ENCODE measurements at places on chromosomes 3 and 15.

DNA sequence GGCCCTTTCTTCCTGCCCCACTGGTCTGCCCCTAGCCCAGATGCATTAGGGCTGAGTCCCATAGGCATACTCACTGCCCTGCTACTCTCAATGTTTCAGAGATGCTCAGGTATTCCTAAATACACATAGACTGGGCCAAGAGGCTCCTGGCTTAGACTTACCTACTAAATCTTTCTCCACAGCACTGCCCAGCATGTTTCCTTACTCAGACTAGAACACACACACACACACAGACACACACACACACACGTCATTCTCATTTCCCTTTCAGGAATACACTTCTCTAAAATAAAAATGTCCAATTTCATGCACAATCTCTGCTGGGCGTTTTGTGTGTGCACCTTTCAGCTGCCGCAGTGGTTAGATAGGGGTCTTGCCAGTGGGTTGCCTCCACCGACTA, 175.7 kb downstream of the FAM43A start:
- no peak for DNase-seq

DNA sequence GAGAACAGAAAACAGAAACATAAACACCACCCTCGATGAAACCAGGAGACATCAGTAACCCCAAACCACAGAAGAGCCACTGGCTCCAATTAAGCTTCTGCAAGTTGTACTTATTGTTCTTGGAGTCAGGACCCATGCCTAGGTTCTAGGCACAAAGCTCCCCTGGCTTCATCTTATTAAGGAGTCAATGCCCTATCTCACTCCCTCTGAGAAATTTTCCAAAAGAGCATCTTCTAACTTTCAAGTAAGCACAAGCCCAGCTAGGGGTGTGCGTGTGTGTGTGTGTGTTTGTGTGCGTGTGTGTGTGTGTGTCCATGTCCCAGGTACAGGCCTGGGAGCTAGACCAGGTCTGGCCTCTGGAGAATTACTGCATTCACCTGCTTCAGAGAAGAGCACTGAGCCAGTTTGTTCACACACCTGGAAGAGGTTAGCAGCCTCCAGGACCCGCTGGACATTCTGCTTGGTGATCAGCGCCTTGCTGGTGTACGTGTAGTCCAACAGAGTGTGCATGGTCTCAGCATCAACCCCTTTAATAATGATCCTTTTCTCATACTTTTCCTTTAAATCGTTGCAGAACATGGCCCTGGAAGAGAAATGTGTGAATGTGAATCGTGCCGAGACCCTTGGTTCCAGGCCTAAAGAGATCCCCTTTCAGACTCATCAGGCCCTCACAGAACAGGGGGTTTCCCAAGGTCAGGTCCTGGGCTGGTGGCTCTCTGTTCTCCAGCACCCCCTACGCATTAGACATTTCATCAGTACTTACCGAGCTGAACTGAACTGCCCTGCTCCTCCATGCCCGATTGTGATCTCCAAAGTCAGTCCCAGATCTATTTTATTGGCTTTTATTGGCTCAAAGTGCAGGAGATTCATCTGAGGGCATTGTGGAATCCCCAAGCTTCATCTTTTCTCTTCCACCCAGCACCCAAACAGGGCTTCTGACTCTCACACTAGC, 27.8 kb downstream of the KLHL6 start:
- peak; percentile 61 for DNase-seq

DNA sequence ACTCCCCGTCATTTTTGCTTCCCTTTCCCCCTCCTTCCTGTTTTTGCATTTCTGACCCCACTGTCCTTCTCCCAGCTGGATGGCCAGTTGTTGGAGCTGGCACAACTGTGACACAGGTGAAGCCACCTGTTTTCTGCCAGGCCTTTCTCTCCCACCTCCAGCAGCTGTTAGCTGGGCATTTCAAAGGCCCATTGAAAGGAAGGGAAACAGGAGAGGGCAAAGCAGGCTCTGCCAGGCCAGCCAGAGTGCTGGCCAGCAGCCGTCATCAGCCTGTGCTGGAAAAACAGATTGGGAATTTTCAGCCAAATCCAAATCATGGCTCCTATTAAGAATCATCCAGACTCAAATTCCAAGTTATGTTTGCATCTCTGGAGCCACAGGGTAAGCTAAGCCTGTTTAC, 155.2 kb upstream of the C2CD4B start:
- DNase-seq = no peak

GRCh38 chr3:107001635-107002034, 375.6 kb upstream of the CCDC54 start:
- DNase-seq = no peak

DNA sequence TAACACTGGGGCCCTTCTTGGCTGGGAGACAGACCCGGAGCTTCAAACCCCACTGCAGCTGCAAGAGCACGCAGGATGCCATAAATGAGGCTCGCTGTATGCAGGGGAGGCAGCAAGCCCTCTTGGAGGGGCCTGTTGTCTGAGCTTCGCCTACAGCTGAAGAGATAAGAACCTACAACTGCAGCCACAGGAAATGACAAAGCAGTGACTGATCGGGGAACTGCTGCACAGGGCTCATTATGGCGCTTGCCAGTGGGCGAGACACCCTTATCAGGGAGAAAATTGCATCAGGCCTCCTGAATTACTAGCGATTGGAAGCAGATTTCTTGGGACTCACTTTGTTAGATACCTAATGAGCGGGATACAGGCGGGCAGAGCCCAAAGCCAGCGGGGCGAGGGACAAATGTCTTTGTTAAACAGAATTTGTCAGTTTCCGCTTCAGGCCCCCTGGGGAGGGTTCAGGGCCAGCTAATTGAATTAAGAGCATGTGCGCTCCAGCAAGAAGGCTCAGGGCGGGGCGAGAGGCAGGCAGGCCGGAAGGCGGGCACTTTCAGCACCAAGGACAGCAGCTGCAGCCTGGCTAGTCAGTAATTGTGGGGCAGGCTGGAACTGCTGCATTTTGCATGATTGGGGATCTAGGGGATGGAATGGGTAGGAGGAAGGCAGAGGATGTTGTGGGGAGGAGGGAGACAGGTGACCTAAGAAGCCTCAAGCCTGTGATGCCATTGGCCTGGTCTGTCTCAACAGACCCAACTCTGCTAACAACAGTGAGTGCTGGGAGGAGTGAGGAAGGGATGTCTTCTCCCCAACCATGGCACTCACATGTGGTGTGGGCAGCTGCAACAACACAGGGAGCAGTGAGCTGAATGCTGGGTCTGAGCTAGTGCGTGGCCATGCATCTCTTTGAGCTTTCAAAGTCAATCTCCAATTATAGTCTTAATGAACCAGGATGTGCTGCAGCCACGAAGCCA, 55.3 kb downstream of the CCDC33 start:
- DNase-seq = peak; percentile 85

GRCh38 chr3:13715961-13716360, 163.9 kb downstream of the WNT7A start:
- DNase-seq = no peak

DNA sequence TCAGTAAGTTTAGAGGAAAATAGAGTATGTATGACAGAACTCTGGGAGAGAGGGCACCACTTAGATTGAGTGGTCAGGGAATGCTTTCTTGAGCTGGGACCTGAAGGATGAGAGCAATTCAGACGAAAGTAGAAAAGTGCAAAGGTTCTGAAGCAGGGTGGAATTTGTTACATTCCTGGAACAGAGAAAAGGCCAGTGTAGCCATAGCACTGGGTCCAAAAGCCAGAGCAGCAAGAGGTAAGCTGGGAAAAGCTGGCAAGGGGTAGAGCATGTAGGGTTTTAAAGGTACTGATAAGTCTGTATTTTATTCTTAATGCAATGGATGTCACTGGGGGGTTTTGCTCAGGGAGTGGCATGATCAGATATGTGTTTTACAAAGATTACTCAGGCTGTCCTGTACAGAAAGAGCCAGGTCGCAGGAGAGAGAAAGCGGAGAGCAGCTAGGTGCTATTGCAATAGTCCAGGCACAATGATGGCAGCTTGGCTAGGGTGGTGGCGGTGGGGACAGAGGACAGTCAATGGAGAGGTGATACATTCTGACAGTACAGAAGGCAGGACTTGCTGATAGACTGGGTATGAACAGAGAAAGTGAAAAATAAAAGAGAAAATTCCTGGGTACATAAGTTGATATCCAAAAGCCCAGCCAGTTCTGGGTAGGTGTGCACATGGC, 17.0 kb downstream of the FSTL1 start:
- no peak for DNase-seq

DNA sequence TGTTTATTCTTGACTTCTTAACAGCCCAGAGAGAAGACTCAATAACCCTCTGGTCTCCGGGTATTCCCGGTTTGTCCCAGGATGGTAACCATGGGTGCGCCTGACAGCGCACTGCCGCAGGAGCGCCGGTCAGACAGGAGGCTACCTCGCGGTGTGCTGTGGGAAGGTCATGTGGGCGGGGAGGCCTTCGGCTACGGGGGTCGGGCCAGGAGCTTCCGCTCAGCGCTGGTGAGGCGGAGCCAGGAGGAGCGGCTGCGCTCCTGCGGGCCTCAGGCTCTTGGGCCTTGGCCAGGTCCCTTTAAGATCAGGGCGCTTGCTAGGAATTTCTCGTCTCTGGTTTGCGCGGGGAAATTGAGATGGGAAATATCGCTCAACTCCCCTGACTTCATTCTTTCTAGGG, 182.3 kb upstream of the NDN start:
- no peak for DNase-seq

- DNase-seq = no peak
Measured at GRCh38 chr15:89409184-89410038, 74.8 kb upstream of the POLG start.

GRCh38 chr15:55937040-55937439, 56.4 kb downstream of the NEDD4 start:
- no peak for DNase-seq

DNA sequence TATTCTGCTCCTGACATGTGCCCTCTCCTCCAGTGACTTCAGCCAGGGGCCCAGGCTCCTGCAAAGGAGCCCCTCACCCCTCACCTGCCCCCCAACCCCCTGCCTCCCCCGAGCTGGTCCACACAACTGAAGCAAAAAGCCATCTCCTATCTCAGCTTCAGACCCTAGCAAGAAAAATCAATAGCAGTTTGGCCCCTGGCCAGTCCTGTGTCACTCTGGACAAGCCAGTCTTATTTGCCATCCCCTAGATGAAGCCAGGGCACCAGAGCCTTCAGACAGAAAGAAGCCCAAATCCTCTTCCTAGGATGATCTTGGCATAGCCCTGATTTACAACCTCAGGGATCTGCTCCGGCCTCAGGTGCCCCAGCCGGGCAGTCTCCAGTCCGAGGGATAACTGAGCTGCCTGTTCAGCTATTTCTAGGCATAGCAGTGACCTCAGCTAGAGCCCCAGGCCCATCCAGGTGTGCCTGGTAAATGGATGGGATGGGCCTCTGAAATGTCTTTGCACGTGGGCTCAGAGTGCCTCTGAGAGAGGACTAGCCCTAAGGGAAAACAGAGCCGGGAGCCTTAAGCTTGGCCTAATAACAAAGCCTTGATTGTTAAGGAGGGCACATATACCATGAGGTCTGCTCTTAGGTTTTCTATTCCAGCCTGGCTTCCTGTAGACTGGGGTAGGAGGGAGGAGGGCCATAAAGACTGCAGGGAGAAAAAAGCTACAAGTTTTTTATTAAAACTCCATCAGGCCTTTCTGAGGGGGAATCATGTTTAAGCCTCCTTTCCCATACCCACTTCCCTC, 242.0 kb downstream of the SHQ1 start:
- no peak for DNase-seq

DNA sequence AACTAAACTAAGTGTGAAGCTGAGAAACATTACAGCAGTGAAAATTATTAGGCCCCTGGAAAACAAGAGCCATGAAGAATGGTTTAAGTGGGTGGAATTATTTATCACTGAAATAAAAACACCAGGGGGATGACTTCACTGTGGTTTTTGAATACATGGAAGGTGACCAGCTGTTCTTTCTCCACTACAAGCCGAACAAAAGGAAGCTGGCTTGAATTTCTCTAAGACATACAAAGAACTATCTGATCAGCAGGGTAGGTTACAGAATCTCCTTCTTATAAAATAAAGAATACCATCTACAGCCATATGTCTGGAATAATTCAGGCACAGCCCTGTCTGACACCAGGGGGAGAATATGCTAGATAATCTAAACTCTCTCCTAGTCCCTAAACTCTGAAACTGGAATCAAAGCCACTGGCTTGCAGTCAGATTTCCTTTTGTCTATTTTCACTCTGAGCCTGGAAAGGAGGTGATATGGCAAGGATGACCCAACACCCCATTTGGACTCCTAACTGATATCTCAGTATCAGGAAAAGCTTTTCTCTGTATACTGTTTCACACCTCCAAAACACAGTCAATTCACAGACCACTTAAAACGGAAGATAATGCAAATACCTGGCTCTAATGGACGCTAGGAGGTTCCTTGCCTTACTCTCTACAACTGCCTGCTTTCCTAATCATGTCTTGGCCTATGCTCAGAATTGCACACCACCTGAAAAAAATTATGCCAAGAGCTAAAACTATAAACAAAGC, 31.2 kb downstream of the SPATA12 start:
- no peak for DNase-seq

GRCh38 chr15:84761607-84762131, 13.3 kb downstream of the ZNF592 start:
- no peak for DNase-seq

DNA sequence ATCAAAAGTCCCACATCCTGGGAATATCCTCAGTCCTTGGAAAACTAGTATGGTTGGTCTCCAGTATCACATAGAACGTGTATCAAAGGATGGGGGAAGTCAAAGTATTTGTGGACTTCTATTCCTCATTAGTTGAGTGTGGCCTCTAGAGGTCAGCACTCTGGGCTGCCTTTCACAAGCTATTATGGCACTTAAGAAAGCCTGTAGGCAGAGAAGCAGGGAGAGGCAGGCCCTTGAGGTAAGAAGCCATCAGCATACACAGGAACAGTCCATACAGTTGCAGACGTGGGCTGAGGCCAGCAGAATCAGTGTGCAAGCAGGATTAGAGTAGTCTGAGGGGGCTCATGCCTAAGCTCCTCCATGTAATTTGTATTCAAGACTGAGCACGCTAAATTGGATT, 341.7 kb downstream of the CLSTN2 start:
- DNase-seq = no peak

DNA sequence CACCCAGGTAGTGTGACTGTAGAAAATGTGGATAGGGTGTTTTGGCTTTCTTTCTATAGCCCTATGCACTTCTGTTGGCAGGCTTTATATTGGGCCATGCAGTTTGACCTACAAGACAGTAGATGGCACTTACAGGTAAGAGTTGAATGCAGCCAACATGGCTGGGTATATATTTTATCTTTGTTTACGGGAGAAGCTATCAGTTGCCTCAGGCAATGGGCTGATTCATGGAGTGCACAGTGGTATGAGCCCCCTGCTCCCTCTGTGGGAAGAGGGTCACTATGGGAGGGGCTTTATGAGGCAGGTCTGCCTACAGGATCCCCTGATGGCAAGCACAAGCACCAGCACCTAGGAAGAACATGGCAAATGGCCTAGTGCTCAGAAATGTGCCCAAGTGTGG, 301.2 kb upstream of the CDIN1 start:
- DNase-seq = no peak

DNA sequence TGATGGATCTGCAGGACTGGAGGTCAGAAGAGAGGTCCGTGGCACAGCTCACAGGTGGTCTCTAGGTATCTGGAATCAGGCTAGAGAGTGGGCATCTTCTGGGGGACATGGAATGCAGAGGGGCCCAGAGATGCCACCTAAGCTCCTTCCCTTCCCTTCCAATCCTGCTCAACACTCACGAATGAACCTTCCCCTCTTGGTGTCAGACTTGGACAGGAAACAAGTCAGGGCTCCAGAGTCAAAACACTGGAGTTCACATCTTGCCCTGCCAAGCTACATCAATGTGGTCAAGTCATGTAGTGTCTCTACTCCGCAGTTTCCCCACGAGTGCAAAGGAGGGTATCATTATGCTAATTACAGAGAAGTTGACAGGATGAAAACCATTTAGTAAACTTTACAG, 16.0 kb upstream of the RBPMS2 start:
- no peak for DNase-seq
